ENCODE measurements at places on chromosomes 5 and 9.

- no peak for DNase-seq
Measured at GRCh38 chr5:127296321-127296720, 5.7 kb downstream of the MEGF10 start.

DNA sequence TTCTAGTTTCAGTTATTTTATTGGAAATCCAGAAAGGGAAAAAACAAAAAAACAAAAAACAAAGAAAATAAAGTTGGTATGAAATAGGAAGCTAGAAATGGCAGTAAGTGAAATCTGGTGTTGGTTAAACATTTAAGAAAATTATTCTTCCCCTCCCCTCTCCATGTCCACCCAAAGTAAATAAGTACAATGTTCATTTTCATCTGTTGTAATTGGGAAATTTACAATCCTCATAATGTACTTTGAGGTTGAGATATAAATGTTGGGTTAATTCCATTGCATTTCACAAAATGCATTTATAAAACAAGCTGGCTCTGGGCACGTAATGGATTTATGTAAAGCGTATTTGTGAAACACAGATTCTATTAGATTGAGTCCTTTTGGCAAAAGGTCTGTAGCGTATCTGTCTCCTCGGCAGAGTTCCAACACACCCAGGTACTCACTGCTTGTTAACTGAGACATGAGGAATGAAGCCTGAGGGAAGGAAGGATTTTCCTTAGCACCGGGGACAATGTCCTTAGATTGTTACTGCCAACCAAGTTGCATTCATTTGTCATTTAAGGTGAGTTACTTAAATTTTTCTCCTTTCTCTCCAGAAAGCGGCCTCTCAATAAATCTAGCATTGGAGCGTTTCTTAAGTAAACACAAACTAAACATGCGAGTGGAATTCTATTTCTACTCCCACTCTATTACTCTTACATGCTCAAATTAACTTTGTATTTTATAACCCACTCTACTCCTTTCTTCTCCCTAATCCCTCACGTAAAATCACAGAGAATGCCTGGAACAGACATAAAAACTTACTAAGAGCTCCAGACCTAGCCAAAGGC is 912.3 kb upstream of the WWC1 start:
- no peak for DNase-seq

DNA sequence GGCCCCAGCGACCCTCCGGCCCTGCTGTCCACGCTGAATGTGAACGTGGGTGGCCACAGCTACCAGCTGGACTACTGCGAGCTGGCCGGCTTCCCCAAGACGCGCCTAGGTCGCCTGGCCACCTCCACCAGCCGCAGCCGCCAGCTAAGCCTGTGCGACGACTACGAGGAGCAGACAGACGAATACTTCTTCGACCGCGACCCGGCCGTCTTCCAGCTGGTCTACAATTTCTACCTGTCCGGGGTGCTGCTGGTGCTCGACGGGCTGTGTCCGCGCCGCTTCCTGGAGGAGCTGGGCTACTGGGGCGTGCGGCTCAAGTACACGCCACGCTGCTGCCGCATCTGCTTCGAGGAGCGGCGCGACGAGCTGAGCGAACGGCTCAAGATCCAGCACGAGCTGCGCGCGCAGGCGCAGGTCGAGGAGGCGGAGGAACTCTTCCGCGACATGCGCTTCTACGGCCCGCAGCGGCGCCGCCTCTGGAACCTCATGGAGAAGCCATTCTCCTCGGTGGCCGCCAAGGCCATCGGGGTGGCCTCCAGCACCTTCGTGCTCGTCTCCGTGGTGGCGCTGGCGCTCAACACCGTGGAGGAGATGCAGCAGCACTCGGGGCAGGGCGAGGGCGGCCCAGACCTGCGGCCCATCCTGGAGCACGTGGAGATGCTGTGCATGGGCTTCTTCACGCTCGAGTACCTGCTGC is 839 bp downstream of the KCNV2 start:
- no peak for DNase-seq

GRCh38 chr5:74243634-74244033 is 396.9 kb downstream of the ENC1 start:
- no peak for DNase-seq

- no peak for DNase-seq
Measured at GRCh38 chr5:177350776-177351391, 584 bp downstream of the LMAN2 start.

DNA sequence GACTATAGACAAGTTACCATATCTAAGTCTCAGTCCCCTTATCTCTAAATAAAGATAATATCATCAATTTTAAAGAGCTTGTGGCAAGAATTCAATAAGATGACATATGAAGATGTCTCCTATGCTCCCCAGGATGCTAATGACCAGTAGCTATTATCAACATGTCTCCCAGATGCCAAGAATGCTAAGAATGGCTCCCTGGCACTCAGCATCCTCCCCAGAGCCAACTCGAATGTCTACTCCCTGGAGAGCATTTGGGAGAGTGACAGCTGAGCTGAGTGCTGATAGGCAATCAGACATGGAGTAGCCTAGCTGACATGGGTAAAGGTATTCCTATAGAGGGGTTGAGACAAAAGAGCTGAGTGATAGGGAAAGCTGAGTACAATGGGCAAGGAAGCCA is 15.9 kb downstream of the P4HA2 start:
- DNase-seq: no peak

DNA sequence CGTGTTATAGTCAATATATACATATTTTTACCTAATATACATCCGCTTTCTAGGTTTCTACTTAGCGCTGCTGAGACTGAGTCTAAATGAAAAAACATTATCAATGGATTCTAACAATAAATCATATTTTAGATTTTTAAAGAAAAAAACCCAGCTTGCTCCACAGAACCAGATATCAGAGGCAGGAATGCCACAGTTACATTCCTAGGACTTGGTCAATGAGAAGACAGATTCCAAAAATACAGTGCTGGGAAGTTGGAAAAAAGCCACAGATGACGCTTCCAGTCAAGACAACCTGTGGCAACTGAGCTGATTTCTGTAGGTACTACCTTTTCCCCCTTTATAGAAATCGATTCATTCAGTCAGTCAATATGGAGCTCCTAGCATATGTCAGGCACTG is 577 bp upstream of the CCDC112 start:
- DNase-seq: no peak

- peak; percentile 7 for DNase-seq
Measured at GRCh38 chr5:79702606-79703380, 13.2 kb downstream of the CMYA5 start.

- no peak for DNase-seq
Measured at GRCh38 chr5:176608937-176609723, 826 bp downstream of the GPRIN1 start.

GRCh38 chr5:39427229-39427628 is 2.4 kb upstream of the DAB2 start:
- no peak for DNase-seq

DNA sequence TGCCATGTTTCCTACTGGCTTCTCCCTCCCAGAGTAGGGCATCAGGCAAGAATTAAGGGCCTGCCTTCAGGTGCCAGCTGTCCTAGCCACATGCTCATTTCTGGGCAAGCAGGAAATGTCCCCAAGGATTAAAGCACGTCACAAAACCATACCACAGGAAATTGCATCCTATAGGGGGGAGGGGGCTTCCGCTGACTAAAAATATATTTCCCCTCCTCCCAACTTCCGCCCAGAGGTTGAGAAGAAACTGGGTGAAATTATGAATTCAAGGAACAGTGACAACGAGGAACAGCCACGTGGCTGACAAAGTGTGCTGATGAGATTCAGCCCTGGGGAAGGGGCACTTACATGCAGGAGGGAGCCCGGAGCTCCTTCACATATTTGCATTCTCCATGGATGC is 4.1 kb downstream of the HBEGF start:
- DNase-seq: no peak

GRCh38 chr5:103475629-103476240 is 86.9 kb downstream of the NUDT12 start:
- no peak for DNase-seq

GRCh38 chr5:148993283-148993936 is 69.5 kb downstream of the SH3TC2 start:
- DNase-seq: no peak

DNA sequence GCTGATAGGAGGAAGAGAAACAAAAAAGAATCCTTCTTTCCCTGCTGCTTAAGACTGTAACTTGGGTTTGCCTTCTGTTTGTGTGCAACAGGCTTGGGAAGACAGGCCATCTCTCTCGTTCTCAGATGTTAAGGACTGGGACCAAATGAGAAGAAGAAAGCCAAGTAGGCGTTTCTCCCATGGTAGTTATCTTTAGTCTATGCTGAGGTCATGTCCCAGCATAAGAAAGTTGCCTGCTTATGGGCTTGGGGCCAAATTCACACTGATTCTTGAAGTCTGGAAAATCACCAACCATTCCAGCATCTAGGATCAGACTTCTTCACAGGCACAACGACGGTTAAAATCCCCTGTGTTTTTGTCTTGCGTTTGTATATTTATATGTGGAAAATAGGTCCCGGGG is 44.2 kb upstream of the PALM2AKAP2 start:
- DNase-seq: no peak

DNA sequence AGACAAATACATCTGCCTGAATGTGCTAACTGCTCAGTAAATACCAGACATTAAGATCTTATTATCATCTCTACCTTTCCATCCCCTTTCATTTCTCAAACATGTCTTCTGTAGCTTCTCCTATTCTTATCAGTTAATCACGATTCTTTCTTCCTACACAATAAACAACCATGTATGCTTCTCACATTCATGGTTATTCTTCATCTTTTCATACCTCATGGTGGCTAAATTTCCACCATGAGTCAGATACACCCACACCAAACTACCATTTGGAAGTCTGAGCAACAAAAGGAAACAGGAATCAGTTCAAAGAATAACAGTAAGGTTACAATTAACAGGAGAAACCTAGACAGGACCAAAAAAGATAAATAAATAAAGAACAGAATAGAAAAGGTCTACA is 7.7 kb downstream of the ZNF622 start:
- no peak for DNase-seq

DNA sequence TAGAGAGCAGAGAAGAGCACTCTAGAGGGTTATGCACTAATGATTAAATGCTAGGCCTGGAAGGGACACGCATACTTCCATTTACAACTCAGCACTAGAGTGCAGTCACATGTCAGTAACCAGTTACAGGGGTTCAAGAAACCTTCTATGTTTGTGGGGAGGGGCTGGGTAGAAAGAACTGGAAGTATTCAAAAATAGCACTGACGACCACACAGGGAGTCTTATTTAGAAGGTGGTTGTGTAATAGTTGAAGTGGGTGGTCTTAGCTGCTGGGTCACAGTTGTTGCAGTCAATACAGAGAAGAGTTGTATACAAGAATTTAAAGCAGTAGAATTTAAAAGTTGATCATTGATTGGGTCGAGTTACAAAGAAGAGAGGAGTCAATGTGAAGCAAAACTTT is 15.4 kb downstream of the AOPEP start:
- DNase-seq: no peak

- no peak for DNase-seq
Measured at GRCh38 chr9:99626426-99626825, 195.3 kb upstream of the NR4A3 start.

DNA sequence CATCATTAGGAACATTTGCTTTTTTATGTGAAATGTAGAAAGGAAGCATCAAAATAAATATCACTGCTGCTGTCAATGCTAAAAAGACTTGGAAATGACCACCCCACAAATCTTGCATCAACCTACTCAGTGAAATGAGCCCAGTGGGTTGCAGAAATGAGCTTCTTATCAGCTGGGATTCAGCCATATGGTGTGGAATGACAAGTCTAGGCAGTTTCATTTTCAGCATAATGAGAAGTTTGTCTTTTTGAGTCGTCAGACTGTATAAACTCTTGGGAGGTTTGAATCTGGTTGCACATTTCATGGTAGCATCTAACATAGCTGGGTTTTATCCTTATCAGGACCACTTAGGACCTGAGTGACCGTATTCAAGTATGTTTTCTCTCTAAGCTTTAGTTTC is 251.1 kb upstream of the PPP1R2B start:
- no peak for DNase-seq

GRCh38 chr5:55338092-55338613 is 30.4 kb downstream of the MTREX start:
- no peak for DNase-seq

DNA sequence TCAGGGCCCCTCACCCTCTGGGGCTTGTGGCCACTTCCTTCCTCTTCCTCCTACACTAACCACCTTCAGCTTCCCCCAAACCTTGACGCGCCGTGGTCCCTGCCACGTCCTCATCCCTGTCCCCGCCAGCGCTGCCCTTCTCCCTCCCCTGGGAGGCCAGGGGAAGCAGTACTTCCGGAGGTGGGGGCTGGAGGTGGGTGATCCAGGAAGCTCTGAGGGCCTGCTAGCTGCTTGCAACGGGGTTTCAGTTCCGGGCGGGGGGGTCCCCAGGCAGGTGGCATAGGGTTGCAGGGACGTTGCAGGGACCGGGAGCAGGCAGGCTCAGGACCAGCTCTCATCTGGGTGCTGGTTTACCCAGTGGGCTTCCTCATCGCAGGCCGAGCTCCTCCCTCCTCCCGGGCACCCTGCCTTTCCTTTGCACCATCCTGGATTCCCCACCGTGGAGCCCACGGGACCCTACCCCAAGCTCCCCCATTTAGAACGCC is 70.0 kb downstream of the RXRA start:
- DNase-seq: no peak

DNA sequence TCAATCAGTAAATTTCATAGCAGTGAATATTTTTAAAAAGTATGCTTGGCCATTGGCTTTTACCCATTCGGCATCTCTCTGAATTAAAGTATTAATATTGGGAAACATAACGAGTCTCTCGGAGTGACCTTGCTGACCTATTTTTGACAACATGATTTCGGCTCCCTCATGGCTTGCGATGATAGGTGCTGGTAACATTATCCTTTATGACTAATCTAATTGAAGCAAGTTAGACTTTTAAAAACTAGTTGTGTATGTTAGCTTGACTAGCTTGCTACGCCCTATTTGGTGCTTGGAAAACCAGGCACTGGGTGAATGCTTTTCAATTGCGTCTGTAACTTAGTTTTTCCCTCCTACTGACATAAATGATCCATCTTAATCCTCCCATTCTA is 1.1 kb downstream of the ZNF366 start:
- no peak for DNase-seq

GRCh38 chr9:117494401-117495090 is 79.7 kb upstream of the ASTN2 start:
- DNase-seq: no peak

- DNase-seq: no peak
Measured at GRCh38 chr5:59645380-59645779, 248.1 kb downstream of the PDE4D start.

DNA sequence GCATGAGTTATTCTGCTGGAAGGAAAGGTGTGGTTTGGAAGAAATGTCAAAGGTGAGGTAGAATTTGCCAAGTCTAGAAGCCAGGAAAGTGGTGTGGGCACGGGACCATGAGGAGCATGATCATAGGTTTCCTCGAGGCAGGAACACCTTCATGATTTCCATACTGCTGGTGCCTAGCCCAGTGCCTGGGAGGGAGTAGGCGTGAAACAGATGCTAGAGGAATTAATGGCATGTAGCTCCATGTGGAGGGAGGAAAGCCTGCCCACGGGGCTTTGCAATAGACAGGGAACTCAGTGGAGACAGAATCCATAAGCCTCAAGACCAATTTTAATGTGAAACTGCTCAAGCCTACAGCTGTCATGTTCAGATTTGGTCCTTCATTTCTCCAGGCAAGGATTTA is 35.1 kb downstream of the TTLL11 start:
- DNase-seq: no peak

GRCh38 chr5:175464074-175464941 is 14.1 kb upstream of the SFXN1 start:
- peak; percentile 31 for DNase-seq

- DNase-seq: no peak
Measured at GRCh38 chr5:137843676-137844299, 23.9 kb upstream of the MYOT start.

GRCh38 chr5:56910210-56910965 is 992 bp downstream of the SETD9 start:
- no peak for DNase-seq
